ENCODE measurements at places on chromosomes 2 and 18. TPM values are rescaled to one million over a fixed set of nuclear protein-coding genes. Genes with fewer than 3 reads are reported as not detected.

DNA sequence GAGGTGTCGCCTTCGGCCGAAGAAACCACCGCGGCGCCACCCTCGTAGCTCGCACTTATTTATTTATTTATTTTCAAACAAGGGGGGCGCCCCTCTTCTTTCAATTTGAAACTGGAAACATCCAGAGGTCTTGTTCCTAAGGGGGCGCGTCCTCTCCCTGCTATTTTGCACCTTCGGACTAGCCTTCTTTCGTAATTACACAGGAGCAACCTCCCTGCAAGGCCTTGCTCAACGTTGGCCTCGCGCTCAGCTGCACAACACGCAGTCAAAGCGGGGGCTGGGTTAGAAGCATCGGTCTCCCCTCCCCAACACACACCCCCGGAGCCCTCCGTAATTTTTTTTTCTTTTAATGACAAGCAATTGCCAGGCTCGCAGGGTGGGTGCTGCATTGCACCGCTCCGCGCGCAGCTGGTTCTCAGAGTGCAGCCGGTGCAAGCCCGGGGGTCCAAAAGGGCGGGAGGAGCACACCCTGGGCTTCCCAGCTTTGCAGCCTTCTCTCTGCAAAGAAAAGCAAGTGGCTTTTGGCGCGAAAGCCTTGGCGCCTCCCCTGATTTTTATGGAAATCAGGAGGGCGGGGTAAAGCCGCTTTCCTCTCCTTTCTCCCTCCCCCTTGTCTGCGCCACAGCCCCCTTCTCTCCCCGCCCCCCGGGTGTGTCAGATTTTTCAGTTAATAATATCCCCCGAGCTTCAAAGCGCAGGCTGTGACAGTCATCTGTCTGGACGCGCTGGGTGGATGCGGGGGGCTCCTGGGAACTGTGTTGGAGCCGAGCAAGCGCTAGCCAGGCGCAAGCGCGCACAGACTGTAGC lies at the start of gene MYCN:
MYCN (plus strand) TSS at position 697 of the 807 bp plus-strand sequence. CDS start 1,515 bp downstream, outside the sequence.
- DNase-seq: peak; percentile 78

GRCh38 chr2:210555555-210555954 lies 844 bp upstream of the CPS1 start:
- no peak for DNase-seq

DNA sequence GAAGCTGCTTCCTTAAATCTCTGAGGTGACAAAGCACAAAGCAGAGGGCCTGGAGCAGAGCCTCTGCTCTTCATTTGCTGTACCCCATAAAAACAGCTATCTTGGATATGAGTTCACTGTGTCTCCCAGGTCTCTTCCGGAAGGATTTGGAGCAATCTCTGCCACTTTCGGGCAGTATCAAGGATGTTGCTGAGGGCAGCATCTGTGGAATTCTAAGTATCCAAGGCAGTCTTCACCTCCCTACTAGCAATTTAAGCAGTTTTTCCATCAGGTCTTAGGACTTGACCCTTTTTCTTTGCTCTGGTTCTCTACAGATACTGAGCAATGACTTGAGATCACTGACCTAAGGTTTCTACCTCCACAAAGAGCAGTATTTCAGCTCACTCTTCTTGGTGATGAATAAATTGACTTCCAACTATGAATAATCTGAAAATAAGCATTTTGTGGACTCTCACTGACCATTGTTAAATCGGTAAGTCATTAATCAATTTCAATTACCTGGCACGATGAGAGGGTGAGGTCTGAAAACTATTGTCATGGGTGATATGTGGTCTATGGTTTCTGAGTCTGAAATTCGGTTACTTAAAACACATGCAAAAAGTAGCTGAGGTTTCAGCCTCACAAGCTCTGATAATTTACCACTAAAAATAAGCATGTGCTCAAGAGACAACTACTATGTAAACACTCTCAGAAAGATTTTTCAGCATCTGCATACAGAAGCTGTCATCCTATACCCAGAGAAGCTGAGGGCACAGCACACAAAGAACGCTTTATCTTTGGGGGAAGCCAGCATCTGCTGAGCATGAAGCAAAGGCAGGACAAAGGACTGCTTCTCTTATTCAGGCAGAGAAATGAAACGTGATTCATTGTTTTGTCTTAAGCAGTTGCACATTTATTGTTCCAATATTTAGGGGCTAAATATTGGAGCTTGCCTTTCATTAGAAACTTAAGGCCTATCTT lies 32.1 kb upstream of the SPATS2L start:
- DNase-seq: no peak

Gene MDH1
- 390 TPM for polyA plus RNA-seq

DNA sequence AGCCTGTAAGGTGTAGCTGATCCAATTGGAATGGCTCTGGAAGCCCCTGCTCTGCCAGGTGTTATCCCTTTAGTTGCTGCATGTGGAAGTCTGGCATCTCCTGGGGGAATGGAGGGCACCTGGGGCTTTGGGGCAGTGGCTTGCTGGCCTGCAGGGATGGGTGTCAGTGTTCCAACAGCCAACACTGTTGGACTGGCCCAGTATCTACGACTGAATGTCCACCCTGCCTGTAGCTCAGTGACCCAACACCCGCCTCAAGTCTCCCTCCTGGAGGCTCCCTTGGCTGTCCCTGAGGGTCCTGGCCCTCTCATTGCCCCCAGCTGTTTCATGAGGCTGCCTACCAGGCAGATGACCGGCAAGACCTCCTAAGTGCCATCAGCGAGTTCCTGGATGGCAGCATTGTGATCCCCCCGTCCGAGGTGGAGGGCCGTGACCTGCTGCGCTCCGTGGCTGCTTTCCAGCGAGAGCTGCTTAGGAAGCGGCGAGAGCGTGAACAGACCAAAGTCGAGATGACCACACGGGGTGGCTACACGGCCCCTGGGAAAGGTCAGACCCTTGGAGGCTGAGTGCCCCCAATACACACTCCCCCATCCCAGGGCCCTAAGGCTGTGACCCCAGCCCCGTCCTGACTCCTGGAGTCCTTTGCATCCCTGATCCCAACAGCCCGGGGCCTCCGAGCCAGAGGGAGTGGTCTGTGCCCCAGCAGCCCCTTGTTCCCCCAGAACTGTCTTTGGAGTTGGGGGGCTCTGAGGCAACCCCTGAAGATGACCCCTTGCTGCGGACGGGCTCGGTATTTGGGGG lies 7.7 kb downstream of the SLC4A3 start:
- DNase-seq: no peak

Gene MPP4
- polyA plus RNA-seq: 0.12 TPM

Gene KIF1A
- polyA plus RNA-seq: 3.1 TPM

- no peak for DNase-seq
Measured at GRCh38 chr2:141301551-141301950, 829.3 kb downstream of the LRP1B start.

DNA sequence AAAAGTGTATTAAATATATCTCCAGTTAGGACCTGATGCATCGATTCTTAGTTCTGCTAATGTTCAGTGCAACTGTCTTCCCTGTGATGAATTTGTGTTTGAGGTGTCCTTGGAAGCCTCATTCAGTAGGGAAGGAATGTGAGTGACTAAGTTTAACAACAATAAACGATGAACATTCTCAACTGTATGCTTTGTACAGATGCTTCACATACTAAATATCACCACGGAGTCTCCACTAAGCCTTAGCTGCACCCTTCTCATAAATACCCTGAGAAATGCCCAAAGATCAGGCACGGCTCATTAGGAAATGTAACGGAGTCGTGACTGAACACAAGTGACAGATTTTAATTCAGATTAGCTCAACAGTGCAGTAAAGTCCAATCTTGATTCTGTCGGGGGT lies 24.4 kb upstream of the AGFG1 start:
- DNase-seq: no peak

Gene KIAA2012
- polyA plus RNA-seq: 0.25 TPM

- DNase-seq: no peak
Measured at GRCh38 chr2:69138793-69139459, 125.9 kb downstream of the ANTXR1 start.

GRCh38 chr18:74506448-74507084 lies 10.4 kb downstream of the CNDP2 start:
- peak; percentile 97 for DNase-seq

Gene SRD5A2
- 0.04 TPM for polyA plus RNA-seq

- peak; percentile 34 for DNase-seq
Measured at GRCh38 chr2:169828141-169828811, 1.0 kb downstream of the UBR3 start.

Gene FAM237A
- polyA plus RNA-seq: not detected

Gene CNGA3
- 0.26 TPM for polyA plus RNA-seq

DNA sequence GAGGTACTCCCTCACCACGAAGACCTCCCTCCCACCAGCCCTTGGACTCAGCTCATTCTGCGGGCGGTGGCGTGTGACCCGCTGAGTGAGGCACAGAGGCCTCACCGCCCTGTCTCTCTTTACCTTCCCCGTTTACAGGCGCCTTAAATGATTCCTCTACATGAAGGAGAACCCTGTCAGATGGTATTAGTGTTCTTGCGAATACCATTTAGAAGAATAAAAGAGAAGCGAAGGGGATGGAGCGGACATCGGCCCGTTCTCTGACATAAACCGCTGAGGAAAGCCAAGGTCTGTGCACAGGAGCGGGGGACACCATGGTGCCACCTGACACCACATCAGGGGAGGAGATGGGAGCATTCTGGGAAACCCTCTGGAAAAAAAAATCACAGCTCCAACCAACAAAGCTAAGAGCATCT lies 179.8 kb downstream of the HDAC4 start:
- DNase-seq: no peak

Gene ZNF519
- polyA plus RNA-seq: 12.5 TPM

GRCh38 chr18:23422751-23423418 lies 30.2 kb upstream of the RIOK3 start:
- peak; percentile 24 for DNase-seq

DNA sequence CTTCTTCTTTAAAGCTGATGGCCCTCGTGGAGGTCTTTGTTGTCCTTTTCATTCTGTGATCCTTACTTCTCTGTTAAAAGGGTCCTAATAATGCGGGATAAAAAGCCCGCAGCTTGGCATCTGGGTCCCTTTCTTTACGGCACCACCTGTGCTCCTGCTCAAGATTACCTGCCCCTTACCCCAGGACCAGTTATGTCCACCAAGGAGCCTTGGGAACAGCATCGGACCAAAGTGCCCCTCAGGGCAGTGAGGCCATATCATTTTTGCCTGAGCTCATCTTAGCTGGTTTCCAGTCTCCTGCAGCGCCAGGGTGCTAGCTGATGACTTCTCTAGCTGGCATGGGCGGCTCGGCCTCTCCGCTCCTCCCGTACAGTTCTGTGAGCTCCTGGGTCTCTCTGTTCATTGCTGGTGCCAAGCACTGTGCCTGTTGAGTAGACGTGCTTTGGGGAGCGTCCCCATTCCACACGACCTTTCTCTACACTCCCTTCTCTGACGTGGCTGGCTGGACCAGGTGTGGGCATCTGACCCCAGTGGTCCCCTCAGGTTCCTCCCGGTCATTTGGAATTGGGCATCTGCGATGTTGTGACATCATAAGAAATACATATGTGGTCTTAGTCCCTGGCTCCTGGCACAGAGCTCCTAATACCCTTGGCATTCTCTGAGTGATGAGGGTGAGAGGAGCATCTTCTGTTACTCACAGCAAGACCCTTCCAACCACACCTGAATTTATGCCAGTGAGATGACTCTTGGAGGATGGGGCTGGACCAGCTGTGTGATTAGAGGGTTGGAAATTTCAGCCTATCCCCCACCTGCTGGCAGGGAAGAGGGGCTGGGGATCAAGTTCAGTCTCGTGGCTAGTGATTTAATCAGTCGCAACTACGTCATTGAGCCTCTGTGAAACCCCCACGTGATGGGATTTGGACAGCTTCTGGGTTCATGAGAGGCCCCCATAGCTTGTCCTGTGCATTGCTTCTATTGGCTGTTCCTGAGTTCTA lies 134.2 kb upstream of the HS6ST1 start:
- DNase-seq: no peak

- DNase-seq: no peak
Measured at GRCh38 chr18:10488017-10488416, 33.6 kb downstream of the APCDD1 start.

- DNase-seq: no peak
Measured at GRCh38 chr18:26568926-26569665, 20.7 kb upstream of the KCTD1 start.

GRCh38 chr2:88483200-88483599 lies 30.7 kb upstream of the FOXI3 start:
- no peak for DNase-seq
